ENCODE measurements at places on chromosomes 4 and X.

GRCh38 chr4:19375136-19375804, 876.4 kb upstream of the SLIT2 start:
- no peak for DNase-seq

DNA sequence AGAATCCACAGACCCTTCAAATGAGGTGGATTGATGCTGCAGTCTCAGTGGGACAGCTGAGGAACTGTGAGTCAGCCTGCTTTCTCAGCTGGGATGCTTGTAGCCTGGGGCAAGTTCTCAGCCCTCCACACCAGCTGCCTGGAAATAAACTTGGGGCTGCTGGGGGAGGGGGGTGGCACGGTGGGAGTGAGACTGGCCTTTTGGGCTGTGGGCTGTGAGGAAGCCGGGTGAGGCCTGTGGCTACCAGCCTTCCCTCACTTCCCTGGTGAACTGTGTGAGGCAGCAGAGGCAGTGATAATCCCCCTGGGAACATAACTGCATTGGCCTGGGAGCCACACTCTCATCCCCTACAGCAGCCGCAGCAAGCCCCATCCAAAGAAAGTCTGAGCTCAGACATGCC, 114.5 kb upstream of the GUCY1A1 start:
- no peak for DNase-seq

- no peak for DNase-seq
These were observed 240.6 kb downstream of the PABPC4L start for GRCh38 chr4:133960975-133961374.

DNA sequence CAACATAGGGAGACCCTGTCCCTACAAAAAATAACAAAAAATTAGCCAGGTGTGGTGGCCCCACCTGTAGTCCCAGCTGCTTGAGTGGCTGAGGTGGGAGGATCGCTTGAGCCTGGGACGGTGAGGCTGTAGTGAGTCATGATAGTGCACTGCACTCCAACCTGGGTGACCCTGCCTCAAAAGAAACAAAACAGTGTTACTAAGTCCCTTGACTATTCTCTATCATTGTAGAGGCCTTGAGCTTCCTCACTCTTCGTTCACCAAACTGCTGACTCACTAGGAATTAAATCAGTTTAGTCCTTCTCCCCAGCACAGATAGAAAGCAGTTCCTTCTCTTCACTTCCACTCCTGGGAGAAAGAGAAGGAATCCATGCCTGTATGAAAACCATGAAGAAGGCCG, 14.5 kb downstream of the CDS1 start:
- DNase-seq = no peak

GRCh38 chrX:11913001-11913400, 155.0 kb downstream of the MSL3 start:
- DNase-seq = no peak

GRCh38 chr4:152953514-152953913, 17.4 kb downstream of the FHDC1 start:
- DNase-seq = no peak

DNA sequence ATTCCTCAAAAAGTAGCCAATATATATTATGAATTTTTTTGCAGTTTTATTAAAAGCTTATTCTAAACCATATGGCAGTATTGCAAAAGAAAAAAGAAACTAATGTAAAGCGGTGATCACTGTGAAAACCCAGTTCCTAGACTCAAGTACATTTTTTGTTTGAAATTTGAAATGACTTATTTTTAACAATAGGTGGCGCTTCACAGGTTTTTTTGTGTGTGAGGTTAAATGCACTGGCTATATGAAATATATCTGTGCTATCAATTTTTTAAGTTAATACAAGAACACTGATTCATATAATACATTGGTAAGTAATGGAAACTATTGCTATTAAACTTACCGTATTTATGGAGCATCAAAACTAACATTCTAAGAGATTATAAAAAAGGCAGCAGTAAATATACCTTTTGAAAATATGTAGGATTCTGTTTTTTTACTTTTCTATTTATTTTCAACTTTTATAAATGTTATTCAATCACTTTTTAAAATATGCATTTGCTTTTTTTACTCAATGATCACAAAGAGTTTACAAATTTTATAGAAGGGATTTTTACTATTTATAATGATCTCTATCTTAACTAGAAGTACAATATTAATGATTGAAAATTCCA, 5.6 kb upstream of the SPRY1 start:
- no peak for DNase-seq

- no peak for DNase-seq
These were observed 173.4 kb upstream of the JADE1 start for GRCh38 chr4:128635955-128636560.

GRCh38 chr4:140102421-140102820, 51.6 kb downstream of the MAML3 start:
- DNase-seq = no peak

Data from activated naive CD4-positive, alpha-beta T cell treated with anti-CD3 and anti-CD28 coated beads, Interleukin-2, amount 50 U/mL, for 16 hours (primary cell).